ENCODE measurements at places on chromosomes 2 and 18. TPM values are rescaled to one million over a fixed set of nuclear protein-coding genes. Genes with fewer than 3 reads are reported as not detected.

- no peak for DNase-seq
Measured at GRCh38 chr2:225052703-225053102, 10.4 kb upstream of the DOCK10 start.

- peak; percentile 66 for DNase-seq
Measured at GRCh38 chr18:35143622-35144596, 96.9 kb upstream of the ZNF397 start.

DNA sequence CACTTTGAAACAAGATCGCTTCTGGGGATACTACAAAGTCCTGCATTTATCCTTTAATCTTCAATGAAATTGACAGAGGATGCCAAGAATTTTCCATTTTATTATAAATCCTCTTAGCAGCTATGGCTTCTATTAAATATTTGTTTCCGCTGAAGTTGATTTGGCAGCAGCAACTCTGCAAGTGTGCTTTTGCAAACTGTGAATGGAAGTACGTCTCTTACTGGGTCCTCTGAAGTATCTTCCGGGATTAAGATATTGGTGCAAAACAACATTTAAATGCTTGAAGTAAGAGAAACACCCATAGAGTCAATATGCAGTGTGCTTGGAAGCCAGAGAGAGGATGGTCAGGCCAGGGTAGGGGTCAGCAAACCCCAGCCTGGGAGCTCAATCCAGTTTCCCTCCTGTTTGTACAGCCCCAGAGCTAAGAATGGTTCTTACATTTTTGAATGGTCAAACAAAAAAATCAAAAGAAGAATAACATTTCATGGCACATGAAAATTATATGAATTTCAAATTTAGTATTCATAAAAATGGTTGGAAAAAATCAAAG, 13.6 kb downstream of the CCDC68 start:
- DNase-seq: no peak

DNA sequence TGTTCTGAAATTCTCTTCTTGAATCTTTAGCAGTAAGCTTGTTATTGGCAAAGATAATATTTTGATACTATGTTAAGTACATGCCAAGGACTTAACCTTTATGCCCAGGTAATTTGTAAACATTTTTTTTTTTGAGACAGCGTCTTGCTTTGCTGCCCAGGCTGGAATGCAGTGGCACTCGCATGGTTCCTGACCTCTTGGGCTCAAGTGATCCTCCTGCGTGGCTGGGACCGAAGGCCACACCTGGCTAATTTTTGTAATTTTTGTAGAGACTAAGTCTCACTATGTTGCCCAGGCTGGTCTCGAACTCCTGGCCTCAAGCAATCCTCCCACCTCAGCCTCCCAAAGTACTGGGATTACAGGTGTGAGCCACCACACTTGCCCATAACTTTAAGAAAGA, 35.7 kb upstream of the ZCCHC2 start:
- DNase-seq: no peak

DNA sequence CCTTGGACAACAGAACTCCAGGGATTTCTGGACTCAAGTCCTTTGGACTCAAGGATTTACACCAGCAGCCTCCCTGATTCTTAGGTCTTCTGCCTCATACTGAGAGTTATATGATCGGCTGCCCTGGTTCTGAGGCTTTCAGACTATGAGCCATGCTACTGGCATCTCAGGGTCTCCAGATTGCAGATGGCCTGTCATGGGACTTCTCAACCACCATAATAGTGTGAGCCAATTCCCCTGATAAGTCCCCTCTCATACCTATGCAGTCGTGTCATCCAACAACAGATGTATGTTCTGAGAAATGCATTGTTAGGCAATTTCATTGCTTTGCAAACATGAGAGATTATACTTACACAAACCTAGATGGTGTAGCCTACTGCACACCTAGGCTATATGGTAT, 61.4 kb upstream of the MSTN start:
- DNase-seq: no peak

GRCh38 chr18:506264-506663, 5.8 kb upstream of the COLEC12 start:
- no peak for DNase-seq

DNA sequence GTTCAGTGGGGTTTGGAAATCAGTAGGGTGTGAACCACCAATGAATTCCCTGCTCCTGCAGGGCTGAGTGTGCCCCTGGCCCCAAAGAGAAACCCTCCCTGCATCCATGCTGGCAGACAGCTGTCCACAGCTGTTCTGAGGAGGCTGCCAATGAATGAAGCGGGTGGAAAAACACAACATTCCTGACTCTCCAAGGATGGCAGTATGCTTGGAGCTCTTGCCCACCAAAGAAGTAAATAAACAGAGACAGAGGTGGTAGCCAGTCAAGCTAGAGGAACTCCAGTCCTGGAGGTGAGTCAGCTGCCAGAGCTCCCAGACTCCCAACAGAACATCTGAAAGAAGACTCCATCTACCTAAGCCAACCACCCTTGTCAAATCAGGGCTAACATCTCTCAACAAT, 6.2 kb downstream of the ZBTB7C start:
- no peak for DNase-seq

DNA sequence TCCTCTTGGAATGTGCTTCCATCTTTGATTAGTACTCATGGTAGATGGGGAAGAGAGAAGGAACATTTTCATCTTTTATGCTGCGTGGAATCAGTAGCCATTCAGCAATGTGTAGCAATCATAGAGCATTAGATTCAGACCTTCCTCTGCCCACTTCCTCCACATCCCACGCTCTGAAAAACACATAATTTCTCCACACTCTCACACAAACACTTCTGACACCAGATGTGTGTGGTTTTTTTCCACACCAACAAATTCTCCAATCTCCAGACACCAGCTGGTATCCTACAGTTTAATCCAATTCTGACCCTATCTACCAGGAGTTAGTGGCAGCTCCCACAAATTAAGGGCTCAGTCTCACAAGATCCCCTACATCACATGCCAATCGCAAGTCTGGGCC, 103.3 kb downstream of the AOX1 start:
- no peak for DNase-seq

DNA sequence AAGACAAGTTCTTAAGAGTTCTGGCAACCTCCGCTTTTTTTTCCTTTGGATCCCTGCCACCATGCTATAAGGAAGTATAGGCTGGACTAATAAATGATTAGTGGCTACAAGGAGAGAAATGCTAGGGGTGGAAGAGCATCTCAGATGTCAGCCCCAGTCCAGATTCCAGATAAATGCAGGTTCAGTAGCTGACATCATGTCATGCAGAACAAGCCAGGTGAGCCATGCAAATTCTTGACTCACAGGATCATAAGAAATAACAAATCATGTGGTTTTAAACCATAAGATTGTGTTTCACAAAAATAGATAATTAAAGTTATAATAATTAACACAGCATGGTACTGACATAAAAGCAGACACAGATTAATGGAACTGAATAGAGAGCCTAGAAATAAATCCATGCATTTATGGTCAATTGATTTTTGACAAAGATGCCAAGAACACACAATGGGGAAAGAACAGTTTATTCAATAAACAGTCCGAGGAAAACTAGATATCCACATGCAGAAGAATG, 152.9 kb upstream of the SESTD1 start:
- DNase-seq: no peak

DNA sequence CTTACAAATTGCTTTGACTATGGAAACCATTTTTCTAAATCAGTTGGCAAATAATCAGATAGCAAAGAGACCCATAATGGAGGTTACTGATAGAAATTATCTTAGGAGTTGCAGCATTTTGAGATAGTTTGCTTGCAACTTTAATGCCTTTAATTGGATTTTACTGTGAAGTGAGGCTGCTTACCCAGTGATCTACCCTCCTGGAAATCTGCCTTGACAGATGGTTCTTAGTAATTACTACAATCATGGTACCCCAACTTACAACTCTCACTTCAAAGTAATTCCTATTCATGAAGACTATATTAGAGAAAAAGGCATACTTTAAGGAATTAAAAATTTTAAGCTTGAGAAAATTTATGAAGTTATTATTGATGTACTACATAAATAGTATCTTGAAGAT, 1288.6 kb upstream of the CDH2 start:
- DNase-seq: no peak

DNA sequence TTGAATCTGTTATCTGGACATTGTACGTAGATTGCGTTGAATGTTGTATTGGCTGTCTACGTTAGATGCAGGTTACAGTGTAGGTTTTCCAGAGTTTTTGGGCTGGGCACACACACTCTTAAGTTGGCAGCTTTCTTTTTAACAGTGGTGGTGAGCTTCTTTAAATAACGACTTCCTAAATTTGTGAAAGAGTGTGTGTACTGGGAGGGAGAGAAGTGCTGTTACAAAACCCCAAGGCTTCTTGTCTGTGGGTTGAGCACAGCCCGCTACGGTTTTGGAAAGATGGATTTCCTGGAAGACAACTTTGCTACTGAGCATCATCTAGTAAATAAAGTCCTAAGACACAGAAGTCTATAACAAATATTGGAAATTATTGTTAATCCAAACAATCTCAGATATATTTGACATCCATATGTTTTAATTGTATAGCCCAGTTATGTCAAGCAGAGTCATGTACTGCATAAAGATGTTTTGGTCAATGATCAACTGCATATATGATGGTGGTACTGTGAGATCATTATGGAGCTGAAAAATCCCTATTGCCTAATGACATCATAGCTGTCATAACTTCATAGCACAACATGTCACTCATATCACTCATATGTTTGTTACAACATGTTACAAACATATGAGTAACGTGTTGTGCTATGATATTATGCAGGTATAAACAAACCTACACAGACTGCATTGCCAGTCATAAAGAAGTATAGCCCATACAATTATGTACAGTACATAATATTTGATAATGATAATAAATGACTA, 7.9 kb upstream of the THUMPD2 start:
- no peak for DNase-seq

- no peak for DNase-seq
Measured at GRCh38 chr2:212197776-212198175, 340.8 kb downstream of the ERBB4 start.

DNA sequence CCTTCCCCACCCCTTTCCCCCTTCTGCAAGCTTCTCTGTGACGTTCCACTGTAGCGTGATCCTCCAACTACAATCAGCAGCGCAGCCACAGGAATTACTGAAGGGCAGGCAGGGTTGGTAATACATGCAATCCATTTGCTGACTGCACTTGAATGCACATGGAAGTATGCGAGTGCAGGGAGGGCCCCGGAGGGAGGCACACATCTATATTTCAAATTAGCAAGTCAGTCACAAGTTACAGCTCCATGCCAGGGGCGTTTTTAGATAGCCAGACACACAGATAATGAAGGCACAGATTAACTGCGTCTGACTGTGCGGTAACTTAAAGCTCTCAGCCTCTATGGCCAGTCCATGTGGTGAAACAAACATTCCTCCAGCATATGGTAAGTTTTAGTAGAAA, 209.2 kb upstream of the GATA6 start:
- no peak for DNase-seq

GRCh38 chr2:191714925-191715324, 37.0 kb downstream of the NABP1 start:
- DNase-seq: no peak

DNA sequence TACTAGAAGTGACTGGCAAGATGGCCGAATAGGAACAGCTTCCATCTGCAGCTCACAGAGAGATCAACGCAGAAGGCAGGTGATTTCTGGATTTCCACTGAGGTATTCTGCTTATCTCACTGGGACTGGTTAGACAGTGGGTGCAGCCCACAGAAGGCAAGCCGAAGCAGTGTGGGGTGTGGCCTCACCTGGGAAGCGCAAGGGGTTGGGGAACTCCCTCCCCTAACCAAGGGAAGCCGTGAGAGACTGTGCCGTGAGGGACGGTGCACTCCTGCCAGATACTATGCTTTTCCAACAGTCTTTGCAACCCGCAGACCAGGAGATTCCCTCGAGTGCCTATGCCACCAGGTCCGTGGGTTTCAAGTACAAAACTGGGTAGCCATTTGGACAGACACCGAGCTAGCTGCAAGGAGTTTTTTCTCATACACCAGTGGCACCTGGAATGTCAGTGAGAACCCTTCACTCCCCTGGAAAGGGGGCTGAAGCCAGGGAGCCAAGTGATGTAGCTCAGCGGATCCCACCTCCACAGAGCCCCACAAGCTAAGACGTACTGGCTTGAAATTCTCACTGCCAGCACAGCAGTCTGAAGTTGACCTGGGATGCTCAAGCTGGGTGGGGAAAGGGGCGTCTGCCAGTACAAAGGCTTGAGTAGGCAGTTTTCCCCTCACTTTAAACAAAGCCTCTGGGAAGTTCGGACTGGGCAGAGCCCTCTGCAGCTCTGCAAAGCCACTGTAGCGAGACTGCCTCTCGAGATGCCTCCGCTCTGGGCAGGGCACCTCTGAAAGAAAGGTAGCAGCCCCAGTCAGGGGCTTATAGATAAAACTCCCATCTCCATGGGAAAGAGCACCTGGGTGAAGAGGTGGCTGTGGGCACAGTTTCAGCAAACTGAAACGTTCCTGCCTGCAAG, 40.1 kb downstream of the PLEK start:
- no peak for DNase-seq

DNA sequence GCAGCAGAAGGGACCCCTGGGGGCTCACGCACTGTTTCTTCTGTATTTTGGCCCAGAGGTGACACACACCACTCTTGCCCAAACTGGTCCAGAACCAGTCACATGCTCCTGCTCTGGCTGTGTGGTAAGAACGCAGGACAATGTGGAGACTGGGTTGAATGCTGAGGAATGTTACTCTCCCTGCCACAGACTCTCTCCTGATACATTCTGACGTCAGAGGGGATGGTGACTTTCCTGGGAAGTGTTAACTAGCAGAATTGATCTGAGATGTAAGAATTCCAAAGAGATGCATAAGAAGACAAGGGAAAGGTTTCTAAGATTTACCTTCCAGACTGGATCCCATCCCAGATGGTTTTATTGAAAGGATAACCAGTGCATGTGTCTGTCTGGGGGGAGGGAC, 100.8 kb downstream of the ASB1 start:
- DNase-seq: peak; percentile 35

DNA sequence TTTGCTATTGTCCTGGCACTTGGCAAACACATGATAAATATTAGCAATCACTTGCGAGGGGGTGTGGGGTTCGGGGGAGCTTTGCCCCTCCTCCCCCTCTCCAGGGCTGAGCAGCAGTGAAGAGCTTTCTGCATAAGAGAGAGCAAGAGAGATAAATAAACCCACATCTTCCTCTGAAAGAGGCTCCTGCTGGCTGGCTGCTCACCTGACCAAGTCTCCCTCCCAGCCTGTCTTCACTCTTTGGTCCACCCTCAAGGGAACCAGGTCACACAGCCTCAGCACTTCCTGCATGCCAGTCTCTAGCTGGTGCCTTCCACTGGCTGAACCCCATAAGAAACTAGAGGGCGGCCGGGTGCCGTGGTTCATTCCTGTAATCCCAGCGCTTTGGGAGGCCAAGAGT, 18.5 kb upstream of the YWHAQ start:
- DNase-seq: no peak

The TUBA4B gene
- not detected for total RNA-seq

The DYSF gene
- 13.6 TPM for total RNA-seq

The BCL2 gene
- 2.5 TPM for total RNA-seq

The CFAP221 gene
- total RNA-seq: 0.57 TPM

The EMILIN1 gene
- 0.10 TPM for total RNA-seq

The FLACC1 gene
- not detected for total RNA-seq

The IL36RN gene
- total RNA-seq: not detected

The XIRP2 gene
- 1.9 TPM for total RNA-seq

The PRSS56 gene
- total RNA-seq: not detected

The KIF5C gene
- total RNA-seq: 14.6 TPM
